KG1 (cell line): ENCODE measurements at places on chromosomes 7 and 10.

GRCh38 chr10:132714096-132714985 lies 71.6 kb downstream of the NKX6-2 start:
- DNase-seq: no peak

GRCh38 chr7:106841896-106842390 lies 23.1 kb upstream of the PIK3CG start:
- no peak for DNase-seq

GRCh38 chr7:151143261-151144015 lies 24.1 kb downstream of the GBX1 start:
- no peak for DNase-seq

GRCh38 chr7:135792363-135792668 lies 43.7 kb upstream of the FAM180A start:
- no peak for DNase-seq

DNA sequence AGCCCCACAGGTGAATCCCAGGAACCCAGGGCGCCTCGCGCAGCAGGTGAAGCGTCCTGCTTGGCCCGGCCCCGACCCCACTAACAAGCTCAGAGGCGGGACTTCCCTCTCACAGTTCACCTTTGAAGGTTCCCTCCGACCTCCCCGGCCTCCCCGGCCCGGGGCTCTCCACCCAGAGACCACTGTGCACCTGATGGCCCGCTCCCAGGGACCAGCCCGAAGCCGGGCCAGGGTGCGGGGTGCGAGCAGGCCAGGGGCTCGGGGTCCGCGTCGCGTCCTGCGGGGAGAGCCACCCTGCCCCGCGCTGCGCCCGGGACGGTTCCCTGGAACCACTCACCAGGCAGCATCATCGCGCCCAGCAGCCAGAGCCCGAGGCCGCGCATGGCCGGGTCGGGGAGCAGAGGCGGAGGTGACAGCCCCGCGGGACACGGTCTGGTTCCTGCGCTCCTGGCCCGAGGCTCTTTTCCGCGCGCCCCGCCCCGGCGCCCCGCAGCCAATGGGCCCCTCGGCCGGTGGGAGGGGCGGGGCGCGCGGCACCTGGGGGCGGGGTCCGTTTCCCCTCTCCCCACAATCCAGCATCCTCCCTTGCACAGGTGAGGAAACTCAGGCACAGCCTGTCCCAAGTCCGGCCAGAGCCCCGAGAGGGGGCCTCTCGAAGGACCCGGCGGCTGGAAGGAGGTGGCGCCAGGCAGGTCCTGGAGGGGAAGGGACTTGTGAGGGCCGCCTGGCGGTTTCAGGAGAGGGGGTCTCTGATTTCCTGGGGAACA lies at the start of gene ADAM8:
TSS of gene ADAM8 (minus strand) at position 434 of the 767 bp plus-strand sequence. CDS start at position 383, 51 bp downstream.
- DNase-seq: no peak

GRCh38 chr7:99618726-99619125 lies 2.0 kb downstream of the ZSCAN25 start:
- DNase-seq: no peak

DNA sequence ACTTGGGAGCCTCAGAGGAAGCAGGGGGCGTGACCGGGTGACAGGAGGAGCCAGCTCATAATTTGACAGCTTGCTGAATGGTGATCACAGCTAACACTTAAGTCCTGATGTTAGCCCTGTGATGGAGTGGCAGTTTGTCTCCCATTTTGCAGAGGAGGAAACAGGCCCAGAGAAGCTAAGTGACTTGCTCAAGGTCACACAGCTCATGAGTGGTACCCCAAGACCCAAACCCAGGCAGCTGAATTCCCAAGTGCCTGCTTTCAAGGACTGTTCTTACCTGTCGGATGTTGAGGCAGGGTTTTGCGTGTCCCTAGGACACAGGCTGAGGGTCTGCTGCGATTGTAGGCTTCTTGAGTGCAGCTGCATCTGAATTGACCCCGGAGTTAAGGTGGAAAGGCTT lies 51.7 kb downstream of the PALD1 start:
- no peak for DNase-seq

- no peak for DNase-seq
Observed at GRCh38 chr7:92694211-92694610, 104.0 kb upstream of the FAM133B start.

DNA sequence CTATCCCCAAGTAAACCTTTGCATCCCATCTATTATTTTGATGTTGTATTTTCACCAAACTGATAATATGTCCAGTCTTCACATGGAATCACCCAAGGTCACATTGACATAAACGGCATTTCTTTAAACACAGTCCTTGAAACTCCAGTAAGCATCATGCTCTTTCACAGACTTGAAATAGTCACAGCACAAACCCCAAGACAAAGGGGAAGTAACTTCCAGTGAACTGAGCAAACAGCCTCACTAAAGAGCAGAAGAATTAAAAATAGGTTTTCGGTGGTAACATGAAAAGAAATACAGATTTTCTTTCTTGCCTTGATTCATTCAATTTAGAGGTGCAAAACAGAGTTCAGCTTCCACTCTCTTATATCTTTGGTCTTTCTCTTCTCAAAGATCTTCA lies 253.7 kb downstream of the SFMBT2 start:
- no peak for DNase-seq

- no peak for DNase-seq
Observed at GRCh38 chr7:149806726-149807125, 31.4 kb upstream of the ZNF862 start.

GRCh38 chr10:72107325-72108003 lies 19.1 kb upstream of the SPOCK2 start:
- no peak for DNase-seq

DNA sequence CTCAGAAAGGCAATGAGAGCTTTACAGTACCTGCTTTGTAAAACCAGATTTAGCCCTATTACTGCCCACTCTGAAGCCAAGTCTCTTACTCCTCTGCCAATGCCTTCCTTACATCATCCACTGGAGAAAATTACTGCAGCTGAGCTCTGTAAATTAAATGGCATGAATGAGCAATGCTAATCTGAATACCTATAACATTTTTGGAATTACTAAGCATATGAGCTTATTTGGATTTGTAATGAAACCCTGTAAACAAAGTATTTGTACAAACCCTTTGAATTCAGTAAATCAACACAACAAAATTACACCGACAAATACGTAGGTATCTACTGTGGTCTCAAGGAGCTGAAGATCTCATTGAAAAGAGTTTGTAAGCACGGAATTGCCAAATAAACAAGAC lies 12.1 kb upstream of the CCNY start:
- no peak for DNase-seq

GRCh38 chr10:75231672-75232581 lies 3.8 kb downstream of the COMTD1 start:
- no peak for DNase-seq

- no peak for DNase-seq
Observed at GRCh38 chr10:50347394-50347802, 96.1 kb upstream of the ASAH2 start.

DNA sequence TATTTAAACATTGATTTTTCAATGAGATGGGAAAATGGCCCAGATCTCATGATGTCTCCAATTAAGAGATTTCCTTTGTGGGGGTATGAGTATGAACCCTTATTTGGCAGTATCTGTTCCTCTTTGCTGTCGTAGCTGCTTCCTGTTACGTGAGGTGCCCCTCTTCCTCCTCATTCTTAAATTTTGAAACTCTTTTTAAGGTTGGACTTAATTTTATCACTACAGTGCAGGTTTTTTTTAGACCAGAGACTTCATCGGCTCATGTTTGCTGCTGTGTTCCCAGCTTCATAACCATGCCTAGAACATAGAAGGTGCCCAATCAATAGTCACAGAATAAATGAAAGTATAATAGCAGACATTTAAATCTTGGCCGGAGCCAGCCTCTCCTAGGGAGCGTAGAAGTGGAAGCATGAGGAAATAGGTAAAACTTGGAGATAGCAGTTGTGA lies 2.4 kb downstream of the MIOS start:
- no peak for DNase-seq

DNA sequence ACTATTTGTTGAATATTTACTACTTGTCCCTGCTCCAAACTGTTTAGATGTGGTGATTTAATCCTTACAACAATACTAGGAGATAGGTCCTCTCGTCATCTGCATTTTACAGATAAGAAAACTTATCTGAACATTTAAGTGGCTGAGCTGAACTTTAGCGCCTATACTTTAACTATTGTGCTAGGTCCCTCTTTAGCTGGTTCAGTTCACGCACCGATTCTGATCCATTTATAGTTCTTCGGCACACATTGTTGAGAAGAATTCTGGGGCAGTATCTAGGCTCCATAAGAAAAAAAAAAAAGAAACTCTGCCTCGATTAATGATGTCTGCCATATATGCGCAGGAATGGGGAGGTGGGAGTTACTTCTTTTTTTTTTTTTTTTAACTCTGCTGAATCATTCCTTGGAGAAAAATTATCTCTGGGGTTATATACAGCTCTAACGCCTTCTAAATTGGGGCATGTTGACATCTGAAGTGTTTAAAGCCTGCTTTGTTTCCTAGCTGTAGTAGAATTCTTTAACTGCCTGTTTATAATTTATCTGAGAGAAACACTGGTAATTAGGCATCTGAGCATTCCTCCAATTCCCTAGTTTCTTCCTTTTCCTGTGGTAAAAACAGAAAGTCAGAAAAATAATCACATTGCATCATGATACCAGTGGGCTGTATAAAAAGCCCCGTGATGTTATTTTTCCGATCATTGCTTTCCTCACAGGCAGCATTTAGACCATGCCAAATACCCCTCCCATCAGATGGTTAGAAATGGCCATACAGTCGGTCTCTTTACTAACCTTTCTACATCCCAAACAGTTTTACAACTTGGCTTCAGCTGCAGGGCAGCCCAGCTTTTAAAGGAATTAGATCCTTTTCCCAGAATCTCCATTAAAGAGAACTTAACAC lies 98.5 kb upstream of the KDM7A start:
- DNase-seq: no peak

DNA sequence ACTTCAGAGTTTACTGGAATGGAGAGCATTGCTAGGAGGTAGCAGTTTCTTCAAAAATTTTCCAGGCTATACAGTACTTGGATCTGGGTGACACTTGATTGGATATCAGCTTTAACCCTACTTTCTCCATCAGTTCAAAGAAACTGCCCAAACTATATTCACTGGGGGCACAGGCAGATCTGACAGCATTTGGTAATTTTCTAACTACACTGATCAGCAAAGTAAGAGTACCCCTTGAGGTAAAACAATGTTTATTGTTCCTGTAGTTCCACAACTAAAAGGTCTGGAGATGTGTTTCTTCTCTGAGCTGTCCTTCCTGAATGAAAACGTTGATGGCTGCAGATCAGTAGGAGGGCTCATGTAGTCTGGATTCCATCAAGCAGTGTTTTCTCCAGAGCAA lies 104.2 kb downstream of the CABCOCO1 start:
- DNase-seq: no peak

GRCh38 chr7:86846494-86847190 lies 202.9 kb downstream of the GRM3 start:
- no peak for DNase-seq

GRCh38 chr10:86692664-86693063 lies 24.4 kb downstream of the LDB3 start:
- DNase-seq: no peak

DNA sequence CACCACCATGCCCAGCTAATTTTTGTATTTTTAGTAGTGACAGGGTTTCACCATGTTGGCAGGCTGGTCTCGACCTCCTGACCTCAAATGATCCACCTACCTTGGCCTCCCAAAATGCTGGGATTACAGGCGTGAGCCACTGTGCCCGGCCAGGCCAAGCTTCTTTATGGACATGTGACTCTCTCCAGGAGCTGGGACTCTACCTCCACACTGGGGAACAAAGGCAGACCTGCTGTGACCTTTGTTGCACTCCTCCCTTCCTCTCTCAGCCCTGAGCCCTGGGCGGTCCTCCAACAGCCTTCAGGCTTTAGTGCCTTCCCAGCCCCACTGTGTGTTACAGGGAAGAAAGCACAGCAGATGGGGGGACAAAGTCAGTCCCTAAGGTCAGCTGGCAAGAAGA lies 55.0 kb upstream of the DUSP5 start:
- DNase-seq: no peak

DNA sequence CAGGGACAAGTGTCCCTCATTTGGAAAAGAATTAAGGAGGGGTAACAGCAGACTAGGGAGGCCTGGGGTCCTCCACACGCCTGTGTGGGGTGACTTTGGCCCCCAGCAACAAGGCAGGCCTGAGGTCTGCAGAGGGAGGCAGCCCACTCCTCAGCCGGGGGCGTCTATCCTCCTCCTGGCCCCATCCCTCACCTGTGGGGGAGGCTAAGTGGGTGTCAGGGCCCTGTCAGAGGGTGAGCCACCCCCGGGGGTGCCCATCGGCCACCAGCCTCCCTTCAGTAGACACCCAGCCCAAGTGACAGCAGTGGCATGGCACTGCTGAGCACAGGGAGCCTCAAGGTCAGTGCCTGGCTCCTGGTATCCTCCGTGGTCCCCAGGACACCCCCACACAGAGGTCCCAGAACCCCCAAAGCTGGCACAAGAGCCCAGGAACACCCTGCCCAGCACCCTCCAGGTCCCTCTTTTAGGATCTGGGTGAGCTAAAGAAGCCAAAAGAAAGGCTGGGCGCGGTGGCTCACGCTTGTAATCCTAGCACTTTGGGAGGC lies 693 bp upstream of the FXYD4 start:
- DNase-seq: no peak

GRCh38 chr10:18140149-18140956 lies at the start of gene CACNB2:
Gene CACNB2 (plus strand): TSS chr10:18140424.
- no peak for DNase-seq

DNA sequence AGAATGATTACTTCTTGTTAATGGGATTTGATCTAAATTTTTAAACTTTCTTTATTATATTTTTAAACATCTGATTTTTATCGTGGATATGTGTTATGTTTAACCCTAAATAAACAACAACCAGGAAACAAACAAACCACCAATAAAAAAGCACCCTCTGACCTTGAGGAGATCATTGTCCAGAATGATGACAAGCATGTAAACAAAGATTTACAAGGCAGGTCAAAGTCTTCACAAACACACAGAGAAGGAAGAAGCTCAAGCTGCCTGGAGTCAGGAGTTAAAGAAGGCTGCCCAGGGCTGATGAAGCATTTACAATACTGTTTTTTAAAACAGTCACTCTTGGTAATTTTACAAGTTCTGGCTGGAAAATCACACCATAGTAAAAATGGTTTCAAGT lies 31.0 kb upstream of the EGFR start:
- DNase-seq: no peak

GRCh38 chr10:11887381-11888227 lies 64.4 kb downstream of the PROSER2 start:
- DNase-seq: no peak

DNA sequence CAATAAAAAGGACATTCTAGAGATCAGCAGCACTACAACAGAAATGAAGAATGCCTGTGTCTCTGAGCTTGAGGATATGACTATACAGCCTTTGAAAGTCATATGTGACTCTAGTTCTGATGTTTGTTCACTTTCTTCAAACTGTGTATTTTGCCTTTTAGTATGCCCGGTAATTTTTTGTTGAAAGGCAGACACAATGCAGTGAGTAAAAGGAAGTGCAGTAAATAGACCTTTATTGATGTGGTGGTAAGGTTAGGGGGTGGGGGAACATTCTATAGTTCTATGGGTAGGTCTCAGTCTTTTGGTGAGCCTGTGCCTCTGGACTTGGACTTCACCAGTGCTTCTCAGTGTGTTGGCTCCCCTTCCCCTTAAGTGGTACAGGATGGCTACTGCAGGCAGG lies 143.5 kb upstream of the CDC14C start:
- no peak for DNase-seq
